ENCODE measurements at places on chromosomes 3 and 15.
A peak's percentile ranks its signal among the peaks of the same experiment; 100 is the strongest.

DNA sequence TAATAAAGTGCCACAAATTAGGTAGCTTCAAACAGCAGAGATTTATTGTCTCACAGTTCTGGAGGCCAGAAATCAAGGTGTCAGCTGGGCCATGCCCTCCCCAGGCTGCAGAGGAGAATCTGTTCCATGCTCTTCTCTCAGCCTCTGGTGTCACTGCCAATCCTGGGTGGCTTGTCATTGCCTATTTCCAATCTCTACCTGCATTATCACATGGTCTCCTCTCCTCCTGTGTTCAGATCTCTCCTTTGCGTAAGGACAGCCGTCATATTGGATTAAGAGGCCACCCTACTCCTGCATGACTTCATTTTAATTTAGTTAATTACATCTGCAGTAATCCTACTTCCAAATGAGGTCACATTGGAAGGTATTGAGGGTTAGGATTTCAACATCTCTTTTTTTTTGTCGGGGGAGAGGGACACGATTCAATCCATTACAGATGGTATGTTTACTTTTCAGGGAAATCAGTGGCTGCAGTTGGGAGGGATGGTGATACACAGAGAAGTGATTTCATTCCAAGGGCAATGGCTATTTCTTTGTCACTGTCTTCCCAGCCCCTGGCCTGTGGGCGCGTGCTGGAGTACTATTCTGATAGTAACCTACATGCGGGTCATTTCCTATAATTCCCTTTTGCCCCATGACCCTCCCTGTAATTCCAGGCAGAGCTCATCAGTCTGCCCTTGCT lies 169.4 kb downstream of the MINAR1 start:
- DNase-seq: no peak

- DNase-seq: no peak
These were observed 174.1 kb downstream of the SATB1 start for GRCh38 chr3:18250991-18251390.

DNA sequence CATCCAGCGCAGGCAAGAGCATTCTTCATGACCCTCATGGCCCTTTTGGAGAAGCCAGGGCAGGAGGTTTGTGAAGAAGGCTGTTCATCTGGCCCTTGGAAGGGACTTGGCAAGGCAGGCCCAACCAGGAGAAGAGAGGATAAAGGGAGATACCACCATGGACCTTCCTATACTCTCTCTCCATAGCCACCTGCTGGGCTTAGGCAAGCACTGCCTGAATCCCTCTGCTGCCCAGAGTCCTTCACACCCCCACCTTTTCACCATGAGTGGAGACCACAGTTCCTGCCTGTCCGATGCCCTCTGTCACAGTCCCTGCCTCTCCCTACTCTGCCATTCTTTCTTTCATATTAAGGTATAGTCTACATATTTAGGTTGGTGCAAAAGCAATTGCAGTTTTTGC lies 10.6 kb upstream of the SFMBT1 start:
- DNase-seq: no peak

DNA sequence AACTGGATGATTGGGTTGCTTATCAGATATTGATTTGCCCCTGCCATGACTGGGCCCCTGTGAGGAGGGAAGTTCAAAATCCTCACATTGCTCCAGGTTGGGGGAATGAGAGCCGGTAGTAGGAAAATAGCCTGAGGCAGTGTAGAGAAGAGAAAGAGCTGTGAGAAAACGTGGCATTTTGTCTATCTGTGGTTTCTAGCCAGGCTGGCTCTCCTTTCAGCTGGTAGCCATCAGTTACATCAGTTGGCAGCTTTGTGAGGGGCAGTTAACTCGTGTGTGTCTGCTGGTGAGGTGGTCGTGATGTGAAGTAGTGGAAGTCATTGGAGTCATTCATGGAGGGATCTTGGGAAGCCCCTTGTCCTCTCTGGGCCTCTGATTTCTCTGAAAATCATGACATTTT lies 5.2 kb downstream of the ESYT3 start:
- no peak for DNase-seq

DNA sequence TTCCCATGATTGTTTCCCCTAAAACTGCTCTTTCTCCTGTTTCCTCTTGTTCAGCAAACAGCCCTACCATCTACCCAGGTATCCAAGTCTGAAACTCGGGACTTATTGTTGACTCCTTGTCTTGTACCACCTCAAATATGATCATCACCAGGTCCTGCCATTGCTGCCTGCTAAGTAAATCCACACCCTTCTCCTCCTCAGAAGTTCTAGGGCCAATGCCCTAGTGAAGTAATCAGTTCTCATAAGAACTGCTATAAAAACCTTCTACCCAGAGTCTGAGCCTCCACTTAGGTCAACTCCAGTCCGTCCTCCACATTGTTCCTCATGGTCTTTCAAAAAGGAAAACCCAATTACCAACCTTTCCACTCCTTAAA lies 77.0 kb upstream of the IL12A start:
- DNase-seq: no peak

- peak; percentile 67 for DNase-seq
These were observed 15.9 kb downstream of the IVD start for GRCh38 chr15:40421246-40422157.

DNA sequence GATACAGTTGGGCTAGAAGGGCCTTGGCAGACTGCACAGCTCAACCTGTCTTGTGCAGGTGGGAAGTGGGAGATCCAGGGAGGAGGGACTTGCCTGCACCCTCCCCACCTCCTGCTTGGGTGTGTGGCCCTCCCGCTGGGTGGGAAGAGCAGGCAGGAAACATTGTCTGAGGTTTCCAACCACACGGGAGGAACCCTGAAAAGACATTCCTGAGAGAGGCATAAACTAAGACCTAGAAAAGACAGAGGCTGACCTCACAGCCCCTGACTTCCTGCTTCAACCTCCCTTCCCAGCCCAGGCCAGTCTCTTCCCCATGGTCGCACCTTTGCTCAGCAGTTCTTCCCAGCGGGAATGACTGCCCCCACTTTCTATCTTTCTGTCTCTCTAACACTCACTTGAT lies 46.3 kb upstream of the INSYN1 start:
- no peak for DNase-seq

DNA sequence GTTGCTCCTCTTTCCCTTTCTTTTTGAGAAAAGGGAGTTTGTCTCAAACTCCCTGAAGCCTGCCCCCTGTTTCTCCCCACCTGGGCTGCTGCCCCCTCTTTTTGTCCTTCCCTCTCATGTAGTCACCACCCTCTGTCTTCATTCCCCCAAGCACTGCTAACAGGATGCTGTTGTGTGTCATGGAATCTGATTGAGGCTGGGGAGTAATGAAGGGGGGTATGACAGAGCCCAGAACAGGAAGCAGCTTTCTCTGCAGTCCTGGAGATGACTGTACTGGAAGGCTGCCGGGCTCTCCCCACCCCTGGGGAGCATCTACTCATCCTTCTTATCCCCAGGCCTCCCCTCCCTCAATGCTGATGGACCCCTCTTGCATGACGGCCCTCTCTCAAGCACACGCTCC lies 181.6 kb downstream of the ABHD5 start:
- no peak for DNase-seq

- DNase-seq: no peak
These were observed 1.3 kb upstream of the MON1A start for GRCh38 chr3:49930922-49931321.

DNA sequence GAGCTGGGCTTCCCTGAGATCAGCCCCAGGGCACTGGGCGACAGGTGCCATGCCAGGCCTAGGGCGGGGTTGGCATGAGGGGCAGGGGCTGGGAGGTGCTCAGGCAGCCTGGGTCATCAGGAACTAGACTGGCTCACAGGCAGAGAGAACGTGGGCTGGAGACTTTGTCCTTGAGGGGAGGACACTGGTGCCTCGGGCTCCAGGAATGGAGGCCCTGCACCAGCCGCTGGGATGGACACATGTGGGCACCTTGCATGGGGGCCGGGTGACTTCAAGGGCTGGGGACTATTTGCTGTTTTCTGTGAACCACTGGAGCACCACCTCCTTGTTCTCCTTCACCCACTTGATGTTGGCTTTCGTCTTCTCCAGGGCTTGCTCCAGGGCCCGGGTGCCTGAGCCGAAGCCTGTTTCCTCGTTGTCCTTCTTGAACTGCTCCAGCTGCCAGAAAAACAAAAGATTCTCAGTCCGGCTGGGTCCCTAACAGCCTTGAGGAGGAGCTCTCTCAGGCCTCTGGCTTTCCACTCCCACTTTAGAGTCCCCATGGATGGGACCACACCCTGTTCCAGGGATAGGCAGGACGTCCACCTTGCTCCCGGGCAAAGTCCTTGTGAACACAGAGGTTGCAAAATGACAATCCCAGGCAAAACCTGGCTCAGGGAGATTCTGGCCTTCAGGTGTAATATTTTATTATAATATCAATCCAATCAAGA lies 9.1 kb downstream of the MESP2 start:
- DNase-seq: no peak

- no peak for DNase-seq
These were observed 149.6 kb downstream of the MAGI1 start for GRCh38 chr3:65888980-65889706.

- no peak for DNase-seq
These were observed 43.0 kb upstream of the NTRK3 start for GRCh38 chr15:88299497-88299896.

DNA sequence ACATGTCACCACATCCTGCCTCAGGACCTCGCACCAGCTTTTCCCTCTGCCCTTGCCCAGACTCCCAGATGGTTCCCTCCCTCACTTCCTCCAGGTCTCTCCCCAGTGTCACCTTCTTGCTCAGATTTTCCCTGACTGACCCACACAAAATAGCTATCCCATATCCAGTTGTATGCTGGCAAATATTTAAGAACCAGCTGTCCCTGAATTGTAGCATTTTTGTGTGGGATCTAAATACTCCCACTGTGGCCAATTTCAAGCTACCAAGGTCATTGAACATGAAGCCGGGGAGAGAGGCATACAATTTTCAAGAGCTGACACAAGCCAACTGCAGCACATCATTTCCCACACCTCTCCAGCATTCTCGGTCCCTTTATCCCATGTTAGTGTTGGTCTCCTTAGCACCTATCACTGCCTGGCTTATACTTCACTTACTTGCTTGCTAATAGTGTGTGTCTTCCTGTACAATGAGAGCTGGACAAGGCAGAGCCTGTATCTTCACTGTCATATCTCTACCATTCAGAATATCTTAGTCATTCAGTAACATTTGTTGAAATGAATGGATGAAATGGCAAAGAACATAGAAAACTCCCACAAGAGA lies 101.3 kb upstream of the CTNNB1 start:
- DNase-seq: no peak

GRCh38 chr3:97736928-97737327 lies 27.6 kb upstream of the ARL6 start:
- DNase-seq: no peak

DNA sequence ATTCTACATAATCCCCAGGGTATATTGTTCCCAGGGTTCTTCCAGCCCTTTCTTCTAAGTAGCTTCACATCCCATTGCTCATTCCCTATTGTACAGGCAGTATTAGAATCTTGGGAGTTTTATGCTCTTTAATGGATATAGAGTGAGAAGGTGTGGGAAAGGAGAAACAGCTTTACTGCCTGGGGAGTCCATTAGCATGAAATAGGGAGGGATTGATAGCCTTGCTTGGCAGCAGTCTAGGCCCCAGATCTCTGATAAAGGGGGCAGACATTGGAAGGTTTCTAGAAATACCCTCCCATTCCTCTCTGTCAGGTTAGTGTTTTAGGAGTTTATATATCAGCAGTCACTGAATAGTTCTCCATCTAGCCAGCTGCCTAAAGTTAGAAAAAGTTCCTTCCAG lies 334.3 kb downstream of the UNC13C start:
- DNase-seq: no peak

DNA sequence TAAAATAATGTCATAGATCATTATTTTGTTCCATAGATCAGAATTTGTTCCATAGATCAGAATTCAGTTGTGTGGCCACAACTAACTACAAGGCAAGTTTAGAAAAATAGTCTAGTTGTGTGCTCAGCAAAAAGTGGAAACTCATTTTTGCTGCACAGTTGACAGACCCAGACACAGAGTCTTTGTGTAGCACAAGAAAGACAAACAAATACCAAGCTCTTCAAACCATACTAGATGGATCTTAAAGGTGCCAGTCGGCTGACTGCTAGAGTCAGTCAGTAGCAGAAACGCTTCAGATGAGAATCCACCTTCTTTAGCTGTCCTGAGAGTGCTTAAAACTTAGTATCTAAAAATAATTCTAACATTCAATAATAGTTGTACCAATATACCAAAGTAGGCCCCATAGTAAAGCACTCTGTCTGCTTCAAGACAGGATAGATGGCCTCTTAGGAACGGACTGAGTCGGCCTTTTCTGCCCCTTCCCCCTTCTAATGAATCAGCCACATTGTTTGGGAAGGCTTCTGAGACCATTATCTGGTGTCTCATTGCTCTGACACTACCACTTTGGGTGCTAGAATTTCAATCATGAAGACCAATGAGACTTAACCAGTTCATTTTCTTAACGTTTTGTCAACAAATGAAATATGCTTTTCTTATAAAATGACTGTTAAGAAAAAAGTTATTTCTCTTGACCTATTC lies 27.7 kb upstream of the SLC4A7 start:
- no peak for DNase-seq
